ENCODE measurements at places on chromosomes 2 and 18. TPM values are rescaled to one million over a fixed set of nuclear protein-coding genes. Genes with fewer than 3 reads are reported as not detected.
A peak's percentile ranks its signal among the peaks of the same experiment; 100 is the strongest.

DNA sequence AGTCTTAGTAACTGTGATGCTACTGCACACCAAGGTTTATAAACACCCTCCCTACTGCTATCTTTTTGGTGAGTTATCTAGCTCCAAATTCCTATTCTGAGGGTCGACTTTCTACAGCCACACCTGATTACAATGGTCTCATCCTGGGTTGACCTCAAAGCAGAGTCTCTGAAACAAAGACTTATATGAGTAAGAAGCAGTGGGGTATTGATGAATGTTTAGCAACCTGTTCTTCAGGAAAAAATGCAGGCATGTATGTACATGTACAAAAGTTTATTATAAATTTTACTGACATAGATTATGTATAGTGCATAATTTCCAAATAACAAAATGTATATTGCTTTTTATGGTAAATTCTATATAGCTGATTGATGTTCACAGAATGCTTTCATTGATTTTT is 51.6 kb upstream of the FMNL2 start:
- H3K27me3 ChIP-seq: peaks cover 9% of the 10 kb centered on the region
- no peak overlapping the region for H3K27ac ChIP-seq
- no peaks in the 10 kb centered on the region for H3K4me1 ChIP-seq

GRCh38 chr2:138239902-138240491 is 261.6 kb upstream of the SPOPL start:
- H3K4me1 ChIP-seq: no peaks in the 10 kb centered on the region
- no peak overlapping the region for H3K27ac ChIP-seq
- H3K36me3 ChIP-seq: no peaks in the 10 kb centered on the region

Gene ACVR1C
- 1.7 TPM for total RNA-seq

Gene CGREF1
- total RNA-seq: 6.4 TPM

DNA sequence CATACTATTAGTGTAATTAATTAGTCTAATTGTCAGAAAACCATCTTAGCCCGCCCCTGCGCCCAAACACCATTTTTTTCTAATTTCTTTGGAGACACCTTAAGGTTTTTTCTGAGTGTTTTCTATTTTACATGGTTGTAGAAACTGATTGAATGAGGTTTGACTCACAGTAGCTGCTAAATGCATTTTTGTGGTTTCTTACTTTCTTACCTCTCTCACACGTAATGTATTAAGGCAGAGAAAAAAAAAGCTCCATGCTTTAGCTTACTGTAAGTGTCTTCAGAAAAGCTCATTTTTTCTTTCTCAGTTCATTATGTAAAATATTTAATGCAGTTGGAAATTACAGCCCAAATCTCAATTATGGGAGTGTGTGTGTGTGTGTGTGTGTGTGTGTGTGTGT is 548.5 kb upstream of the LRRTM4 start:
- H3K36me3 ChIP-seq: no peaks in the 10 kb centered on the region
- no peaks in the 10 kb centered on the region for H3K27me3 ChIP-seq
- no peak overlapping the region for H3K4me3 ChIP-seq

DNA sequence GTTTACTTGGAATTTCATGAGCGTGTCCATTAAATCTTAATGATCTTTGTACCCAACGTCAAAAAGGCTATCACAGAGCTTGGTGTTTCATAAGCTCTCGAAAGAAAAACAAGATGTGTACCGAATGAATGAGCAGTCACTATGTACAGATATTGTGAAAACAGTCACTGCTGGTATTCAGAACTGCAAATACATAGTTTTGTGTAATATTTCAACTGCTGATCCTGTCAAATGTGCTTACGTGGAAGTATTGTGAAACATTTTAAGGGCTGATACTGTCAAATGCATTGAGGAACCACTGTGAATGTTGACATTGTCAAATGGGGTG is 184.2 kb upstream of the KLHL29 start:
- H3K36me3 ChIP-seq: no peaks in the 10 kb centered on the region
- H3K27ac ChIP-seq: no peak overlapping the region
- no peak overlapping the region for H3K4me3 ChIP-seq
- no peaks in the 10 kb centered on the region for H3K4me1 ChIP-seq
- H3K27me3 ChIP-seq: peaks cover 5% of the 10 kb centered on the region
- no peak for DNase-seq

DNA sequence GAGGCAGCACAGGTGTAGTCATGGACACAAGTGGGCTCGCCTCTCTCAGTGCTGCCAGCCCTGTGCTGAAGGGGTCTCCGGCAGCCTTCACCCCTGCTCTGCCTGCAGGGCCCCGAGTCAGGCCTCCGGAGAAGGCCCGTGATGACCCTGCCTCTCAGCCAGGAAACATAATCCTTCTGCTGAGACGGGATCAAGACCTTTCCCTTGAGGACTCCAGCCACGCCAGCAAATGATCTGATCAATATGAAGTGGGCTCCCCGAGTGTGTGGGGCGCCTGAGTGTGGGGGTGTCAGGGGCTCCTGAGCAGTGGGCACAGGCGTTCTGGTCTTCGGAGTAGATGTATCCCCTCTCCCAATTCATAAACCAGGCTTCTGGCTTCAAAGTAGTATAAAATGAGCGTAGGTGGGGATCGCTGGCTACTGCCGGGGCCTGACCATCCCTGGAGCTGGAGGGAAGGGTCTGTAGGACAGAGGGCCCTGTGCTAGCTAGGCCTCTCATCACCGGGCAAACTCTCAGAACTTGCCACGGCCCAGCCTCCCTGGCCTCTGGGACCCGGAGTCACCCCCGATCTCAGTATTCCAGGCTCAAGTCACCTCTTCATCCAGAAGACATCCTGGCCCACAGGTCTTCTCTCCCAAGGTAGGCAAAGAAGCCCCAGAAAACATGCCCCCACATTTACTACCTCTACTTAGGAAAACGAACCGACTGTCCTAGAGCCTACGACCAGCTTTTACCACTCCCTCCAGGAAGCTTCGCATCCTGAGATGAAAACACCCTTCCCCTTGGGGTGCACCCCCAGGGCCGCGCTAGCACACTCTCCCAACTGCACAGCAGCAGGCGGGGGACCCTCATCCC is 33.6 kb downstream of the CRACDL start:
- H3K27ac ChIP-seq: no peak overlapping the region
- H3K27me3 ChIP-seq: peaks cover 1% of the 10 kb centered on the region
- DNase-seq: no peak
- no peaks in the 10 kb centered on the region for H3K4me1 ChIP-seq

Gene ELMOD3
- 11.2 TPM for total RNA-seq

DNA sequence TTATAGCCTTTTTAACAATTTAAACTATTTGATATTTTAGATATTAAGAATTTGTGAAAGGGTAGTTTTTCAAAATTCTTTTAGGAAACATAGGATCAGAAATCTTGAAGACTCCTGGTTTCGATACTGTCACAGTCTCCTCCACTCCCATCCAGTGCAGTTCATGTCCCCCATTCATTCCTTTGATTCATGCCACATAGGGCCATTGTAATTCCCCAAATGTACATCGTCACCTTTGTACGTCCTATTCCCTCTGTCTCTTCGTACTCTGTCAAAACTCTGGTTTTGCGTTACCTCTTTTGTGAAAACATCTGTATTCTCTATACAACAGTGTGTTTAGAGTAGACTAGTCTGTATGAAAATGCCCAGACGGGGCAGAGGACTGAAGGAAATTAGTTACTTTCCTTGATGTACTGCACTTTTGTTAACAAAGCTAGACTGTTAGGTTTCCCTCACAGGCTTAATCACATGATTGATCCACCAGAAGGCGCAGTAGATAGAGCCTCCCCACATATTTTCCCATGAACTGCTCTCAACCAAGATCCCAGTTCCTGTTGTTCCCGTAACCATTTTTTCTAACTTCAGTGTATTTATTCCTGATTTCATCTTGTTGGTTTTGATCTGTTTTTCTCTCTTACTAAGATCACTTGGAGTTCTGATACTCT is 2.5 kb downstream of the MRPL35 start:
- DNase-seq: no peak
- no peaks in the 10 kb centered on the region for H3K27me3 ChIP-seq
- peak overlapping the region; percentile 18 for H3K4me3 ChIP-seq
- peaks cover 21% of the 10 kb centered on the region for H3K36me3 ChIP-seq

Gene ADD2
- 26.9 TPM for total RNA-seq

Gene TMEM182
- 7.4 TPM for total RNA-seq

Gene ANKRD53
- total RNA-seq: 0.14 TPM

Gene NOSTRIN
- total RNA-seq: not detected

Gene LOXL3
- total RNA-seq: 0.86 TPM

Gene NETO1
- not detected for total RNA-seq

- no peak overlapping the region for H3K27ac ChIP-seq
- no peaks in the 10 kb centered on the region for H3K4me1 ChIP-seq
- H3K4me3 ChIP-seq: no peak overlapping the region
- no peaks in the 10 kb centered on the region for H3K36me3 ChIP-seq
Measured at GRCh38 chr18:75828379-75828778, 400.9 kb upstream of the SMIM21 start.

GRCh38 chr18:72360634-72361033 is 183.5 kb downstream of the CBLN2 start:
- no peak for DNase-seq
- H3K36me3 ChIP-seq: no peaks in the 10 kb centered on the region
- no peak overlapping the region for H3K27ac ChIP-seq
- no peak overlapping the region for H3K4me3 ChIP-seq
- H3K4me1 ChIP-seq: no peaks in the 10 kb centered on the region

- H3K36me3 ChIP-seq: no peaks in the 10 kb centered on the region
- no peak for DNase-seq
- H3K27ac ChIP-seq: no peak overlapping the region
- H3K4me1 ChIP-seq: peaks cover 2% of the 10 kb centered on the region
- no peaks in the 10 kb centered on the region for H3K27me3 ChIP-seq
- no peak overlapping the region for H3K4me3 ChIP-seq
Measured at GRCh38 chr2:40123746-40124145, 328.1 kb downstream of the SLC8A1 start.

Gene SGPP2
- total RNA-seq: 12.1 TPM

Gene FOXD4L1
- 0.14 TPM for total RNA-seq

Gene UPP2
- total RNA-seq: not detected

- no peak overlapping the region for H3K4me3 ChIP-seq
- peaks cover 22% of the 10 kb centered on the region for H3K27me3 ChIP-seq
- no peak for DNase-seq
- no peaks in the 10 kb centered on the region for H3K36me3 ChIP-seq
- no peak overlapping the region for H3K27ac ChIP-seq
Measured at GRCh38 chr18:12409469-12409868, 1.7 kb downstream of the PRELID3A start.

DNA sequence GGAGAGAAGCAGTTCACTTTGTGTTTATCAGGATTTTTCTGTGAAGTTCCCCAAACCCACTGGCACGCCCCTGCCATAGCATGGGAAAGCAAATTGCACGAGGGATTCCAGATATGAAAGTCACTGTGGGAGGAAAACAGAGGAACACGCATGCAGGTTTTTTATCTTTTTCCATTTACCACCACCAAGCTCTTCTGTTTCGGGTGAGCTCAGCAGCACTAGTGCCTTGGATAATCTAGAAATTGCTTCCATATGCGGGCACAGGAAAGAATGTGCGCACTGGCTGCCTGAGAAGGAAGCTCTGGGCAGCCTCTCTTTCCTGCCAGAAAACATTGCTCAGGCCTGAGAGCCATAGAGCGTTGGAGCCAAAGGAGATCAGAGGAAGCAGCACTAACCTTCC is 65.9 kb upstream of the WIPF1 start:
- no peak overlapping the region for H3K27ac ChIP-seq
- no peak overlapping the region for H3K4me3 ChIP-seq
- no peaks in the 10 kb centered on the region for H3K27me3 ChIP-seq
- DNase-seq: no peak
- H3K36me3 ChIP-seq: no peaks in the 10 kb centered on the region

DNA sequence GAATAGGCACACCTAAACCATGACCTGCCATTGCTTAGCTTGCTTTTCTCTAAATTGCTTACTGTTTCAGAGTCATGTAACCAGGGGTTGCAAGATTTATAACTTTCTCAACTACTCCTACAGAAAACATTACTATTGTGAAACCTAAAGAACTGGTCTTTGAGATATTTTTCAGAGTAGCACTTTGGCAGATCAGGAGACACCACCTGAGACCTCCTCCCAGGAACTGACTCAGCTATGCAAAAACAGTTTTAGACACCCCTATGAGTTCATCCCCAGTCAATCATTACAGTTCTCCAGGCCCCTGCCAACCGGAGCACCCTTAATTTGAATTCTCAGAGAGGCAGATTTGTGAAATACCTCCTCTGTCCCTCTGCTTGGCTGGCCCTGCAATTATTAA is 80.3 kb downstream of the MBOAT2 start:
- H3K4me1 ChIP-seq: no peaks in the 10 kb centered on the region
- H3K27me3 ChIP-seq: no peaks in the 10 kb centered on the region
- H3K4me3 ChIP-seq: no peak overlapping the region
- H3K36me3 ChIP-seq: no peaks in the 10 kb centered on the region
- no peak for DNase-seq
- no peak overlapping the region for H3K27ac ChIP-seq

- no peak for DNase-seq
- H3K27me3 ChIP-seq: no peaks in the 10 kb centered on the region
Measured at GRCh38 chr2:98776136-98776535, 45.2 kb upstream of the MGAT4A start.

GRCh38 chr18:3624935-3625741 is 175.2 kb downstream of the TGIF1 start:
- H3K27me3 ChIP-seq: no peaks in the 10 kb centered on the region
- H3K27ac ChIP-seq: peak overlapping the region; percentile 91
- peak; percentile 81 for DNase-seq

DNA sequence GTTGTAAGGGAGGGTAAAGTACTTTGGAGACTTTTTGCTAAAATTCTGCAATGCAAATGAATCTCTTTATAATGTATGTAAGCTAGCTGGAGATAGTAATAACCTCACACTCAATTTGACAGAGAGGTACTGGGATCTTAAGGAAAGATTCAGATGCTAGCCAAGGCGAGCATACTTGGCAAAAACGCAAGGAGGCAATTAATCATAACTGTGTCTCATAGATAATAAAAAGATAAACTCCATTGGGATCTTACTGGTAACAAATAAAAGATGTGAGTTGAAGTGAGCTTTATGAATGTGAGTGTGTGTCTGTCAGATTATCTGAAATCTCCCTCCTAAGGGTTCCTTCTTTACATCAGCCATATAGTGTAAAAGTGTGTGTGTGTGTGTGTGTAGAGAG is 533.0 kb downstream of the TMX3 start:
- no peak overlapping the region for H3K4me3 ChIP-seq
- DNase-seq: no peak
- H3K27ac ChIP-seq: no peak overlapping the region
- no peaks in the 10 kb centered on the region for H3K27me3 ChIP-seq

- H3K4me1 ChIP-seq: peaks cover 6% of the 10 kb centered on the region
- no peaks in the 10 kb centered on the region for H3K27me3 ChIP-seq
- no peak overlapping the region for H3K4me3 ChIP-seq
- DNase-seq: no peak
- no peak overlapping the region for H3K27ac ChIP-seq
Measured at GRCh38 chr2:12074126-12074844, 327.9 kb downstream of the LPIN1 start.

DNA sequence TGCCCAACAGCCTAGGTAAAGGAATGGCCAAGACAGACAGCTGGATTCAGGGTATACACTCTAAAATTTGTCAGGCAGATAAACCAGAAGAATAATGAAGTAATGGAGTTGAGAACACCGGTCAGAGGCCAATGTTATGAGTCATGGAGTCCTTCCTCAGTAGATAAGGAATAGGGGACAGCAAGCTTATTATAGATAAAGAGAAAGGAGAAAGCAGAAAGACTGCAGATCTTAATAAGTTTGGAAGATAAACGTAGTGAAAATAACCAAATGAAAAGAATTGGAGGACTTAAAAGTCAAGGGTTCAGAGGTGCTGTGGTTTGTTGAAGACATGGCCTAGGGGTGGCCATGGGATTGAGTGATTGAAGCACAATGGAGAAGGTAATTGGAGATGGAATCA is 63.5 kb upstream of the NFE2L2 start:
- H3K36me3 ChIP-seq: no peaks in the 10 kb centered on the region
- DNase-seq: no peak
- H3K27ac ChIP-seq: no peak overlapping the region

Gene IGFBP2
- 11.5 TPM for total RNA-seq

Gene GTF2A1L
- not detected for total RNA-seq

GRCh38 chr18:3472681-3473544 is 22.9 kb downstream of the TGIF1 start:
- peaks cover 4% of the 10 kb centered on the region for H3K36me3 ChIP-seq
- H3K4me3 ChIP-seq: no peak overlapping the region
- no peak overlapping the region for H3K27ac ChIP-seq
- peaks cover 12% of the 10 kb centered on the region for H3K4me1 ChIP-seq
